ENCODE measurements at places on chromosomes 2 and 18.
A peak's percentile ranks its signal among the peaks of the same experiment; 100 is the strongest.

GRCh38 chr2:180819106-180819505, 161.3 kb upstream of the UBE2E3 start:
- no peak overlapping the region for H3K4me3 ChIP-seq
- DNase-seq: no peak
- H3K27ac ChIP-seq: no peak overlapping the region
- no peaks in the 10 kb centered on the region for H3K27me3 ChIP-seq

DNA sequence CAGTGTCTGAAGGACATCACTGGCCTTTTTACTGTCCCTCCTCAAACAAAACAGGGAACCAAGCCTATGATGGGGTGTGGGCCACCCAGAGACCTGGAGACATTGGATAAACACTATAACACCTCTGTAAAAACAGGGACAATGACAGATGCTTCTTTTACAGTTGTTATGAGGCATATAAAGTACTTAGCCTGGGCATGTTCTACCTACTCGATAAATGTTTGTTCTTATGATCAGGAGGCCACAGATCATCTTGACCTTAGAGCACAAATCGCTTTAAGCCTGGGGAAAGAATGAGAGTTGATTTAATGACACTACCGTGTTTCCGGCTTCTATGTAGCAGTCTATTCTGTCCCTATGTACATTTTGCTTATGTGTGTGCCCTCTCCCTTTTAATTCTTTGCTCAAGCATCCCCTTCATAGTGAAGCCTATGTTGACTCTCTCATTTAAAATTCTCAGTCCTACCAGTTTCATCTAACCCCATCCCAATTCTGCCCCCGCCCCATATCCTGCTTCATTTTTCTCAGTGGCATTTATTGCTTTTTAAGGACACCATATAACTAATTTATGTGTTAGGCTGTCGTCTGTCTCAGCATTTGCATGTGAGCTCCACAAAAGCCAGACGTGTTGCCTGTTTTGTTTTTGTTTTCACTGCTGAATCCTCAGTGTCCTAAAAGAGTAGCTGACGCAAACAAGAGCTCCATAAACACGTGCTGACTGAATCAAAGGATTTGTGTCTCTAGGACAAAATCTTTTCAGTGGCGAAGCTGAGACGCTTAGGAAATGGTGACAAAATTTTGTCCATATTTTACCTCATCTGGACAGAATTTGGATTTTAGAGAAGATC, 182.3 kb upstream of the ST6GAL2 start:
- no peak overlapping the region for H3K4me3 ChIP-seq
- no peaks in the 10 kb centered on the region for H3K36me3 ChIP-seq
- H3K4me1 ChIP-seq: no peaks in the 10 kb centered on the region
- H3K27me3 ChIP-seq: no peaks in the 10 kb centered on the region
- H3K27ac ChIP-seq: no peak overlapping the region
- DNase-seq: no peak

- H3K36me3 ChIP-seq: no peaks in the 10 kb centered on the region
- DNase-seq: no peak
- no peaks in the 10 kb centered on the region for H3K4me1 ChIP-seq
These were observed 227.9 kb upstream of the SPRED2 start for GRCh38 chr2:65660340-65660739.

DNA sequence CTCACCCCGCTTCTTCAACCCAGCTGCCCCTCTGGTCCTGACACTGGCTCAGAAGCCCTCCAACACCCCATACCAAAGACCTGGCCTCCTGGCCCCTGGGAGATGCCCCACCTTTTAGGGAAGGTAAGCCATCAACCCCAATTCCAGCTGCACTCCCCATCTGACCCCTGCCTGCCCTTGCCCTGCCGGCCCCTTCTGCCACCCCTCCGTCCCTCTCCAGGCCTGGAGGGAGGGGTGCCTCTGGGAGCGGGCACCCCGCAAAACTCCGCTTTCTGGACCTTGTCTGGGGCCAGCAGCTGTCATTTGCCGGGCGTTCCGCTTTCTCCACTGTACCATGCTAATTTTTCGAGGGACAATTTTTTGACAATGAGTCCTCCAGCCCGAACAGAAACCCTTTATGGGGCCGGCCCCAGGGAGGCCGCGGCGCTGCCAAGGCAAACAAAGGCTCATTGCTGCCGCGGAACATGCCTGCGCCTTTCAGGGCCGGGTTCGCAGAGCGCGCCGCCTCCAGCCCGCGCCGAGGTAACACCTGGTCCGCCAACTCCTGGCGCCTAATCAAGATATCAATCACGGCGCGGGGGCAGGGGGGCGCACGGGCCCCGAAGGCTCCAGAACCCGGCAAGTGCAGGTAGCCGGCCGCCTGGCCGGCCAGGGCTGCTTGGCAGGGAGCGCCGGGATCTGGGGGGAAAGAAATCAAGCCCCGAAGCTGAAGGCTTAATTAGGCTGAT, 96.0 kb downstream of the INHBB start:
- DNase-seq: no peak
- H3K36me3 ChIP-seq: no peaks in the 10 kb centered on the region
- peak overlapping the region; percentile 59 for H3K4me3 ChIP-seq
- no peak overlapping the region for H3K27ac ChIP-seq

GRCh38 chr18:9239720-9240119, 94.9 kb upstream of the TWSG1 start:
- peaks cover 86% of the 10 kb centered on the region for H3K36me3 ChIP-seq
- no peak for DNase-seq
- peaks cover 24% of the 10 kb centered on the region for H3K4me1 ChIP-seq
- H3K27ac ChIP-seq: peak overlapping the region; percentile 76
- H3K4me3 ChIP-seq: no peak overlapping the region
- no peaks in the 10 kb centered on the region for H3K27me3 ChIP-seq

- H3K27me3 ChIP-seq: peaks cover 39% of the 10 kb centered on the region
- H3K4me1 ChIP-seq: no peaks in the 10 kb centered on the region
These were observed 73.9 kb downstream of the ACKR3 start for GRCh38 chr2:236643480-236643879.

GRCh38 chr18:46068763-46069162, 3.3 kb downstream of the PSTPIP2 start:
- no peaks in the 10 kb centered on the region for H3K27me3 ChIP-seq
- H3K4me1 ChIP-seq: peaks cover 51% of the 10 kb centered on the region

- peaks cover 8% of the 10 kb centered on the region for H3K4me1 ChIP-seq
- H3K4me3 ChIP-seq: no peak overlapping the region
- H3K27me3 ChIP-seq: no peaks in the 10 kb centered on the region
- no peak for DNase-seq
These were observed 43.2 kb downstream of the MRPL33 start for GRCh38 chr2:27814758-27815157.

DNA sequence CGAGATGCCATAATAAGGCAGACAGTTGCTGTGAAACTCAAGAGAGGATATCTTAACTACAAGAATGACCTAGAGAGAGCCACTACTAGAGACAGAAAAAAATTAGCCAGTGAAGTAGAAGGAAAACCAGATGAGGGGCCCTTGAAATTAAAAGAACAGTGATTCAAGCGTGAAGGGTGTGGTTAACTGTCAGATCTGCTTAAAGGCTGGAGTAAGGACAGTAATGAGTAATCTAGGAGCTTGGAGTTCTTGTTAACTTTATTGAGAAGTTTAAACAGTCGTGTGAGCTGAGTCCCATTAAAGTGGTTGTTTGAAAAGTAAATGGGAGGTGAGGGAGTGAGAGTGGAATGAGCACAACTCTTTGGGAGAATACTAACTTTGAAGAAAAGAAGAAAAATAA, 21.3 kb downstream of the PIGN start:
- H3K27me3 ChIP-seq: no peaks in the 10 kb centered on the region
- no peak for DNase-seq
- H3K36me3 ChIP-seq: peaks cover 28% of the 10 kb centered on the region
- H3K27ac ChIP-seq: no peak overlapping the region

DNA sequence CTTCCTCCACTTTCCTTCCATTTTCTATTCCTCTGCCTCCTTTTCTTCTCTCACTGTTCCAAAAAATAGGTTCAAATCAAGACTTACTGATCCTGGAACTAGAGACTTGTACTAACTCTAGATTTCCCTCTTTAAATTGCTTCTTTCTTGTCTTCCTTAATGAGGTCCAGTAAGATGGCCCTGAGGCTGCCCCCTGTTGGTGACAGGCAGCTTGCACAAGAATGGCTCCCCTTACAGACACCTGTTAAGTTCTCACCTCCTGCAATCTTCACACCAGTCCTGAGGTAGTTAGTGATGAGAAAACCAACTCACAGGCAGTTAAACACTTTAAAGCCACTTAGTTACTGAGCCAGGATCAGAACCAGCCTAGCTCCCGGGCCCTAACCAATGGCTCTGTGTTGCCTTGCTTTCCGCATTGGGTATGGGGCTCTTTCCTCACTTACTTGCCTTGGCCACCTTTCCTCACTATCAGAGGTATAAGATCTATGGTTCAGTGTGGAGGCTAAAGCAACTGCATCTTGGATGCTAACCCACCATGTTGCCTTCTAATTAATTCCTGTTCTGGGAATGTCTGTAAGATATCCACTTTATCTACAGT, 130.6 kb downstream of the AKAIN1 start:
- H3K36me3 ChIP-seq: no peaks in the 10 kb centered on the region
- H3K4me1 ChIP-seq: no peaks in the 10 kb centered on the region

GRCh38 chr2:213868526-213868925, 542.3 kb upstream of the VWC2L start:
- no peaks in the 10 kb centered on the region for H3K36me3 ChIP-seq
- H3K4me3 ChIP-seq: no peak overlapping the region
- H3K27me3 ChIP-seq: no peaks in the 10 kb centered on the region
- no peak for DNase-seq
- H3K4me1 ChIP-seq: no peaks in the 10 kb centered on the region

DNA sequence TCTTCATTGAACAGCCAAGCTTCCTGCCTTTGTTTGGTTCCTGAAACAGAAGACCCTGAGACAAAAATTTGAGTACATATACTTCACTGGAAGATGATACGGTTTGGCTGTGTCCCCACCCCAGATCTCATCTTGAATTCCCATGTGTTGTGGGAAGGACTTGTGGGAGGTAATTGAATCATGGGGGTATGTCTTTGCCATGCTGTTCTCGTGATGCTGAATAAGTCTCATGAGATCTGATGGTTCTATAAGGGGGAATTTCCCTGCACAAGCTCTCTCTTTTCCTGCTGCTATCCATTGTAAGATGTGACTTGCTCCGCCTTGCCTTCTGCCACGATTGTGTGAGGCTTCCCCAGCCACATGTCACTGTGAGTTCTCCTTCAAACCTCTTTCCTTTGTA, 76.5 kb downstream of the BABAM2 start:
- peaks cover 50% of the 10 kb centered on the region for H3K36me3 ChIP-seq
- H3K4me1 ChIP-seq: peaks cover 74% of the 10 kb centered on the region
- no peak overlapping the region for H3K4me3 ChIP-seq
- H3K27ac ChIP-seq: no peak overlapping the region

DNA sequence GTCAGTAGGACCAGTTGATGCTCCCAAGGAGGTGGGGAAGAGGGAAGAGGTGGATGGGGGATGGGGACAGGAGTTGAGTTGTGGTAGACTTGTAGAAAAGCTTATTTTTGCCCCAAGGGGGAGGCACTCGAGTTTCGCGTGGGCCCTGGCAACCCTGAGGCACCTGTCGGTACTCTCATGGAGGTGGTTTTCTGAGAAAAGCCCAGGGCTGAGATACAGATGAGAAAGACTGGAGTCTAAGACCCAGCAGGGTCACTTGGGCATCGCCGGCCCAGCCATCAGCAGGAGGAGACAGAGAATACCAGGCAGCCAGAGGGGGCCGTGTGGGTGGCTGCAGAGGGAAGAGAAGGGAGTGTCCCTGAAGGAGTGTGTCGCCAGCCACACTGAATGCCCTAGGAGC, 57.7 kb upstream of the HPCAL1 start:
- no peaks in the 10 kb centered on the region for H3K27me3 ChIP-seq
- H3K4me1 ChIP-seq: no peaks in the 10 kb centered on the region
- H3K36me3 ChIP-seq: no peaks in the 10 kb centered on the region
- no peak for DNase-seq

GRCh38 chr2:21757805-21758430, 634.1 kb downstream of the TDRD15 start:
- H3K27ac ChIP-seq: no peak overlapping the region
- H3K4me1 ChIP-seq: no peaks in the 10 kb centered on the region
- no peaks in the 10 kb centered on the region for H3K36me3 ChIP-seq
- no peak for DNase-seq
- H3K4me3 ChIP-seq: no peak overlapping the region

DNA sequence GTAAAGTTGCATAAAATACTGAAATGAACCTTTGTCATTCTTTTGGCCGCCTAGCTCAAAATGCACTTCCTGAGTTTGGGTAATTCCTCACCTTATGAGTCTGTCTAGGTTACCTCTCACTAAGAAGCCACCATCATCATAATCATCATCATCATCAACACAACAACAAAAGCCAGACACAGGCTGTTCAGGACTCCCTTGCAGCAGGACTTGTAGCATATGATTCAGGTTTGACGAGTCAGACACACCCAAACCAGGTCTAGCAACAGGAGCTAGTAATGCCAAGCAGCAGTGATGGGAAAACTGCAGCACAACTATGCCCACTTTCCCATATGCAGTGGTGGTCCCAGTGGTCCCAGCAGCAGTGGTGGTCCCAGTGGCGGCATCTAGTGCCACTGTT, 2.8 kb upstream of the SGO2 start:
- no peak overlapping the region for H3K4me3 ChIP-seq
- no peak for DNase-seq
- peaks cover 10% of the 10 kb centered on the region for H3K36me3 ChIP-seq
- no peaks in the 10 kb centered on the region for H3K27me3 ChIP-seq
- peaks cover 24% of the 10 kb centered on the region for H3K4me1 ChIP-seq

- DNase-seq: no peak
- H3K27ac ChIP-seq: no peak overlapping the region
- H3K36me3 ChIP-seq: peaks cover 6% of the 10 kb centered on the region
- H3K4me3 ChIP-seq: no peak overlapping the region
- peaks cover 44% of the 10 kb centered on the region for H3K4me1 ChIP-seq
- no peaks in the 10 kb centered on the region for H3K27me3 ChIP-seq
These were observed 32.6 kb downstream of the EDAR start for GRCh38 chr2:108956375-108956774.

DNA sequence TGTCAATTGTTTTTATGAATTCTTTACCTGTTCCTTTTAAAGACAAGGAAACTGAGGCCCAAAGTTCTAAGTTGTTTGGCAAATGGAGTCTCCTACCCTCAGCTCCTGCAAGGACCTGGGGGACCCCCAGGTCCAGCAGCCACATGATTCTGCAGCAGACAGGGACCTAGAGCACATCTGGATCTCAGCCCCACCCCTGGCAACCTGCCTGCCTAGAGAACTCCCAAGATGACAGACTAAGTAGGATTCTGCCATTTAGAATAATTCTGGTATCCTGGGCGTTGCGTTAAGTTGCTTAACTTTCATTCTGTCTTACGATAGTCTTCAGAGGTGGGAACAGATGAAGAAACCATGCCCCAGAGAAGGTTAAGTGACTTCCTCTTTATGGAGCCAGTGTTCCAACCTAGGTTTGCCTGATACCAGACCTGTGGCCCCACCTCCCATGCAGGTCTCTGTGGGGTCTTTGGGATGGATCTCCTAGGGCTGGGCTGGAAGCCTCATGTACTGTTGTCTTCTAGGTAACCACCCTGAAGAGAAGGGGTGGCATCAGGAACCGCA, 5.6 kb upstream of the CENPA start:
- H3K27ac ChIP-seq: no peak overlapping the region
- peaks cover 64% of the 10 kb centered on the region for H3K36me3 ChIP-seq
- no peak for DNase-seq

DNA sequence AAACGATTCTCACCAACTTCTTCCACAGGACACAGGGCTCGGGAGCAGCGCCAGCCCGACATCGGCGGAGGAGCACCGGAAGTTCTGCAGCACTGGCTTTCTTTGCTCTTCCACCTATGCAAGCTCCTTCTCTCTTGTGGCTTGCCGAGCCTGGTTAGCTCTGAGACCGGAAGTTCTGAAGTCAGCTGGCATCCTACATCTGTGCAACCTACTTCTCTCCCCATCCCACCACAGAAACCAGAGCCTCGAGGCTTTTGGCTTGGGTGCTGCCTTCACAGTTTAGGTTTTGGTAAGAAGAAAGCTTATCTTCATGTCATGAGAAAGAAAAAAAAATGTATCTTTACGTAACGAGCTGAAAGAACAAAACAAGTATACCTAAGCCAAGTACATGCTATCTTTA, 111.7 kb downstream of the ANKRD44 start:
- H3K27me3 ChIP-seq: no peaks in the 10 kb centered on the region
- peak; percentile 79 for DNase-seq
- H3K36me3 ChIP-seq: peaks cover 34% of the 10 kb centered on the region
- peak overlapping the region; percentile 83 for H3K4me3 ChIP-seq
- peak overlapping the region; percentile 97 for H3K27ac ChIP-seq
